Subcutaneous preadipocyte (primary cell): ENCODE measurements at places on chromosomes 12 and 14. TPM values are rescaled to one million over a fixed set of nuclear protein-coding genes. Genes with fewer than 3 reads are reported as not detected.

Gene BDKRB2
- total RNA-seq: 50.8 and 77.9 TPM in 2 replicates

Gene DTX1
- total RNA-seq: 0.20 and 0.73 TPM in 2 replicates

Gene HOXC10
- 6.6 TPM in 1 of 2 replicates, not detected in the other for total RNA-seq

Gene PAWR
- total RNA-seq: 5.5 and 11.3 TPM in 2 replicates

Gene RNU7-1
- not detected in 2 replicates for total RNA-seq

Gene SMIM41
- 0.20 TPM in 1 of 2 replicates, not detected in the other for total RNA-seq

Gene MIPOL1
- total RNA-seq: 8.5 and 11.3 TPM in 2 replicates

Gene KLRB1
- total RNA-seq: not detected in 2 replicates

Gene KRT75
- total RNA-seq: not detected in 2 replicates

Gene KRT73
- total RNA-seq: not detected in 2 replicates

Gene KIF26A
- total RNA-seq: under 0.01 TPM in 2 replicates

Gene ZFP36L1
- 37.8 and 46.7 TPM in 2 replicates for total RNA-seq

Gene CDKL1
- 14.7 and 32.5 TPM in 2 replicates for total RNA-seq

Gene TAS2R31
- 4.8 and 6.8 TPM in 2 replicates for total RNA-seq

Gene CLEC2A
- not detected in 2 replicates for total RNA-seq

Gene NKX2-8
- not detected in 2 replicates for total RNA-seq

Gene NDRG2
- total RNA-seq: 1.1 TPM in 1 of 2 replicates, not detected in the other

Gene LRRC10
- total RNA-seq: not detected in 2 replicates

Gene PAPLN
- 4.8 and 8.0 TPM in 2 replicates for total RNA-seq

Gene CPSF6
- total RNA-seq: 23.5 and 32.3 TPM in 2 replicates

Gene RERGL
- not detected in 2 replicates for total RNA-seq

Gene MDGA2
- not detected in 2 replicates for total RNA-seq

Gene FAIM2
- 0.37 and 0.98 TPM in 2 replicates for total RNA-seq

Gene FOXA1
- total RNA-seq: 0.20 TPM in 1 of 2 replicates, not detected in the other

Gene DDHD1
- total RNA-seq: 25.7 and 37.5 TPM in 2 replicates

Gene FBRSL1
- 3.3 and 14.7 TPM in 2 replicates for total RNA-seq

Gene TMEM30B
- total RNA-seq: under 0.01 and 0.20 TPM in 2 replicates
